Stimulated activated CD8-positive, alpha-beta memory T cell treated with anti-CD3 and anti-CD28 coated beads, Interleukin-7, amount 100 ng/mL, for 4 hours (primary cell): ENCODE measurements at places on chromosomes 5 and 9.

- no peak for DNase-seq
Observed at GRCh38 chr5:71887680-71888079, 168.6 kb downstream of the CARTPT start.

DNA sequence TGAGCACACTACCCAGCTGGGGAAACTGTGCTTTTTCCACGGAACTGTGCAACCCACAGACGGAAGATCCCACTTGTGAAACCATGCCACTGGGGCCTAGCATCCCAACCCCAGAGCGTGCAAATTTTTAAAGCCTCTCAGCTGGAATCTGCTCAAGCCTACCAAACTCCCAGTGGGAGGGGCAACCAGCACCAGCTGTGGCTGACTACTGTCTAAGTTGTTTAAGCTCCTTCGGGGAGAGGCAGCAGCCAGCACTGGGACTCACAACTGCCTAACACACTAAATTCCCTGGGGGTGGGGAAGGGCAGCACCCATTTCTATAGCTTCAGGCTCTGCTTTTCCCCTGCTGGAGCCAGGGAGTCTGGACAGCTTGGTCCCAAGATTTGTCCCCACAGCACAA lies 287.6 kb upstream of the MSX2 start:
- no peak for DNase-seq

GRCh38 chr5:121660142-121660541 lies 191.5 kb upstream of the FTMT start:
- DNase-seq = no peak

DNA sequence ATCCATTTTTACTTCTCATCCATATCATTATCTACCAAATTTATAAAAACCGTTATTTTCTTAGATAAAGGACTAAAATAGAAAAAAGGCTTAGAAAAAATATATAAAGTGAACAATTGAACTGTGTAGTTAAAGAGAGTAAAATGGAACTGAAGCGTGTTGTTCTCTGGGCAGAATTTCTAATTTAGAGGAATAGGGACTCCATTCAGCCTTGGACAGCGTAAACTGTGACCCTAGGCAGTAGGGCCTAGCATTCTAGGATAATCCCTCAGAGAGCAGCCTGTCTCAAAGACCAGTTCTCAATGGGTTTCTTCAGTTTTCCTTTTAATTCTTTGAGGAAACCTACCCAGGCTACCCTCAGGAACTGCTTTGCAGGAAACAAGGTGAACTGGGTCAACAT lies 11.1 kb downstream of the ZNF462 start:
- DNase-seq = no peak

GRCh38 chr5:8767111-8767510 lies 778.8 kb downstream of the SEMA5A start:
- no peak for DNase-seq

- no peak for DNase-seq
Observed at GRCh38 chr5:160555971-160556631, 134.4 kb downstream of the PTTG1 start.

DNA sequence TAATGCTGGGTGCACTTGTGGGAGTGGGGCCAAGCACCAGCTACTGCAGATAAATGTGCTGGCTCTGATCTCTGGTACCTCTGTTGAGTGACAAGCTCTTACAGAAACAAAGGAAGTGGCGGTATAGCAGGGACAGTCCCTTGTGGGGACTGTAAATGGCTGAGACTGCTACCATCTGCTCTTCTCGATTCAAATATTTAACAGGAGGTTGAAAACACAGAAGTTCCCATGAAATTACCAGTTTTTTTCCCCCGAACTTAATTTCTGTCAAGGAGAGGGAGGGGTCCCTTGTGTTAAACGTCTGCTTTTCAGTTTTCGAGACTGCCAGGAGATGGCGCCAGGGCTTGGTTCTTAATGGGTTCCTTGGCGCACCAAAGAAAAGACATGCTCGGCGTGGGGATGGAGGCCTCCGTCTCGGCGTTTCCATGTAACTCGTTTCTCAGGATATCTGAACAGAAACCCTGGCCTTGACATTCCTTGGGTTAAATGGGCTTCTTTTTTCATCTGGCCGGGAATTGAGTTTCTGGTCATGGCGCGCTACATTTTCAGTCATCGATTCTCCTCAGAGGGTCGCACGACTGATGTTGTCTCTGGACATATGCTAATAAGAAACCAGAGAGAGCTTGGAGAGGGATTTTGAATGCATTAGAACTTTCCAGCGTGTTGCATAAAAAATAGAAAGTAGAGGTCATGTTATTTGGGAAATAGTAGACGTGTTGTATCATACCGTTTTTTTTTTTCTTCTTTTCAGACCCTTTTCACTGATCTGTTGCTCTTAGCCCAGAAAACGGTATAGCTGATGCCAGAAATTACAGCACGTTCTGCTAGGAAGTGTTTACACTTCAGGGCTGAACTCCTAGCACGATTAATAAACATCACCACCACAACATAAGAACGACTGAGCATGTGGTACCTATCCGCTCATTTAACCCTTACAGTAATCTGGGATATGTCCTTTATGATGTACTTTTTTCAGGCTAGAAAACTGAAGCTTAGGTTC lies 64.0 kb downstream of the CARTPT start:
- no peak for DNase-seq

DNA sequence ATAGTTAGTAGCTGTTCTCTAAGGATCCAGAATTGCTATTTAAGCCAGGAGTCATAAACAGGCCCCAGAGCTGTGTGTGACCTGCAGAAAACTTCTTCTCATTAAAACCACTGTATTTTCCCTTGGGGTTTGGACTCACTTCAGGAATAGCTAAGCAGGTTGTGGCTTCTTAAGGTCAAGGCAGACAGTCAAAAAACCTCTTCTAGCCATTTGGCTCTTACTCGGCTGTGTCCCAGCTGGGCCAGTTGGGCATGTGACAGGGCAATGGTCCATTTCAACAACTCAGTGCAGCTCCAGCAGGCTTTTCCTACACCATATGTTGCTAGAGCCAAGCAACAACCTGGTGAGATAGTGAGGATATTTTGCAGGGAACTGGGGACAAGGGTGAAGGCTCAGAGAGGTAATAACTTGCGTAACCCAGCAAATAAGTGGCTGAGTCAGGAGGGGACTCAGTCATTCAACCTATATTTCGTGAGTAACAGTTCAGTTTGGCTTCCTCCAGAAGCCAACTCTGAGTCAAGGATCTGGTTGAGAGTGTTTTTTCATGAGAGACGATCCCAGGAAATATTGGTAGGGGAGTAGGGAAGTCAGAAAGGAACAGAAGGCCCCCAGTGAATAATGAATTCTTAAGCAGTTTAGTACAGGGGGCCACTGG lies 115.4 kb upstream of the PPP2R2B start:
- no peak for DNase-seq

DNA sequence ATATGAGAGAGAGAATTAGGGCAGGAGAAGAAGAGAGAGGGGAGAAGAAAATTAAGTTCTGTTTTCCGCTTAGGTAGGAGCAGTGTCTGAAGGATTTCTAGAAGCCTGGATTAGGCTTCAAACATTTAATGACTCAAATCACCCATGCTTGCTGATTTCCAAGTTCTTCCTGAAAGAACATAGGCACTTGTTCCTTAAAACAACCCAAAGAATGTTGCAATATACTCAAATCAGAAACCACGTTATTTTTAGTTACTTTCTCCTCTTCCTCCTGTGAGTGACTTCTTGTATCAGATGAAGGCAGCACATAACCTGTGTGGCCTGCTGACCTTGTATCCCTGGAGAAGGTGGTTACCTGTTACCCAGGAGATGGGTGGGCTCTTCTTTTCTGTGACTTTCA lies 351.5 kb upstream of the KLF4 start:
- no peak for DNase-seq

DNA sequence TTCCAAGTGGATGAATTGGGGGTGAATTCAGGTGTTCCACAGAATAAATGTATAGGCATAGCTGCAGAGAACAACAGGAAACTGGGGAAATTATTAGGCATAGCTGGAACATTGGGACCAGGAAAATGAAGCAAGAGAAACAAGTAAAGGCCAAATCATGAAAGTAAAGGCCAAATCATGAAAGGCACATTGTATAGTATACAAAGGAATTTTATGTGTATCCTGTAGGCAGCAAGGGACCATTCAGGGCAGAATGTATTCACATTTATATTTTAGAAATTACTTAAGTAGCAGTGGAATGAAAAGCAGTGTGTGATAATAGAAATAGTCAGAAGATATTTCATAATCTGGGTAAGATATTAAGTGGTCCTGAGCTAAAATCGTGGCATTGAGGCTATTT lies 127.3 kb upstream of the GRHPR start:
- DNase-seq = no peak

DNA sequence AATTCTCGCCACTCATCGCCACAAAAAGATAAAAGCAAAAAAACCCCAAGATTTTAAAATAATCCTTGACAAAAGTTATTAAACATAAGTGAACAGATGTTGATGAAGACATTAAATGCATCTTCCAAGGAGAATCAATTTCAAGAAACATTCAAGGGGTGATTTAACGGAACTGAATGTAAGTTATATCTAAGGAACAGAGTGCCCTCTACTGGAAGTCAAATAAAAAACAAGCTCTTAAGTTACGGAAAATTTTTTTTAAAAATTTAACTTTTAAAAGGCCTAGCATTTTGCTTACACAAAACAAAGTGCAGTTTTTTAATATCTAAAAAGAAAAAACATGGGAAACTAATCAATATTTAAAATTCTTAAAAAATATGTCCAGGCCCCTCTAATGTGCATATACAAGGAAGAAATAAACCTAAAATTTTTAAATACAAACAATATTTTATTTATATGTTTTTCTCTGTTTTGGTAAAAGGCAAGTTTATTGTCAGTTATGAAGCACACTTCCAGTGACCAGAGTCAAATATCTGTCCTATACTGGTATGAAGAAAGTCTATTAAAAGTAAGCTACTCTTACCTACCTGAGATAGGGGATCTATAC lies 28.0 kb downstream of the TEX10 start:
- DNase-seq = no peak

DNA sequence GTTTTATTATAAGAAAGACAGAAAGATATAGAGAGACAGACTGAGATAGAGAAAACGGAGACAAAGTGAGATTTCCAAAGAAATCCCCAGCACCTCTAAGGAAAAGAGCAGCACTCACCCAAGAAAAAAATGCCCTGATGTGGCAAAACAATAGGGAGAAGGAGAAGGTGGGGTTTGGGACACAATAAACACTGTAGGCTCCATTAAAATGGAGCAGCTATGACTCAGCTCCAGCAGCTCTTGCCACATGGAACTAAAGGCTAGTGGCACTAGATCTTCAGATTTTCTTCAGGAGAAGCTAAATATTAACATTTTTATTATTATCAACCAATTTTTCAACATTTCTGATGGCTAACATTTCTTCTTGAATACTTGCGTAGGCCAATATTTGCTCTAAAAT lies 321.8 kb downstream of the TRIM32 start:
- no peak for DNase-seq
